Lung (tissue), 17 donors: ENCODE measurements at places on chromosomes 3 and 15. TPM values are rescaled to one million over a fixed set of nuclear protein-coding genes. Genes with fewer than 3 reads are reported as not detected.

SSR3 gene
- 177 TPM for polyA plus RNA-seq

DNA sequence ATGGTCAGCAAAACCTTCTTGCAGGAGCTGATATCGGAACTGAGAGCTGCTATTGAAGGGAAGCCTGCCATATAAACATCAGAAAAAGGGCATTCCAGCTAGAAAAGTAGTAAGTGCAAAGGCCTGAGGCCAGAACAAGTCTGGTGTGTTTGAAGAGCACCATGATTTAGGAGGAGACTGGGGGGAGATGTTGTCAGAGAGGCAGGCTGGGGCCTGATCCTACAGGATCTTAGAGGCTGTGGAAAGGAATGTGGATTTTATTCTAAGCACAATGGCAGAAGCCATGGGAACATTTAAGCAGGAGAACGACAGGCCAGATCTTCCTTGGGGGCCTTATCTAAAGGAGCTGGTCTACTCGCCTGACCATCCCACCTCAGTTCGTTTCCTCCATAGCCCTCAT is 5.1 kb upstream of the MUC13 start:
- DNase-seq, result no peak

DNA sequence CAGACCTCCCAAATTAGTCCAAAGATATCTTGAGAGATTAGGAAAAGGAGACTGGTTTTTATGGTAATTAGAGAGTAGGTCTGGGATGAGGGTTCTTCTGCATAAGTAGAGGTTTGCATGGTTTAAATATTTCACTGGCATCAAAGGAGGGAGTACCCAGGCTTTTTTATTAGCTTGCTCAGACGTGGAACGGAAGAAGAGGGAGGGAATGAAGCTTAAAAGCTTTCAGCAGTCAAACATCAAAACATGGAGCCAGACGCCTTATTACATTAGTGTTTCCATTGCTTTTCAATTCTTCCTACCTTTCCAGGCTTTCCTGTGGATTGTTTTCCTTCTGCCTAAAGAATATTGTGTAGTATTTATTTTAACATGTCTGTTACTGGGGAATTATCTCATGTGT is 342.1 kb upstream of the SOX2 start:
- no peak for DNase-seq

GRCh38 chr15:71542836-71543235 is 267.5 kb upstream of the NR2E3 start:
- DNase-seq, result no peak

GRCh38 chr3:51591231-51591630 is 52.7 kb downstream of the RAD54L2 start:
- DNase-seq, result no peak
